ENCODE measurements at places on chromosomes 11 and 22. TPM values are rescaled to one million over a fixed set of nuclear protein-coding genes. Genes with fewer than 3 reads are reported as not detected.

Gene KLHL35
- 0.17 TPM for polyA plus RNA-seq

Gene PANX3
- not detected for polyA plus RNA-seq

Gene TRIM49
- not detected for polyA plus RNA-seq

Gene ASCC2
- 89.0 TPM for polyA plus RNA-seq

Gene MRGPRX1
- not detected for polyA plus RNA-seq

Gene C11orf87
- not detected for polyA plus RNA-seq

Gene FOLH1
- not detected for polyA plus RNA-seq

Gene NLRP6
- not detected for polyA plus RNA-seq

Gene MTMR2
- 40.3 TPM for polyA plus RNA-seq

Gene SMCO4
- polyA plus RNA-seq: 36.4 TPM

Gene DLG2
- 0.09 TPM for polyA plus RNA-seq

Gene LGALS12
- polyA plus RNA-seq: not detected

Gene MISFA
- polyA plus RNA-seq: 2.3 TPM

Gene RPS6KA4
- polyA plus RNA-seq: 10.4 TPM

Gene PMM1
- polyA plus RNA-seq: 20.5 TPM

Gene MB
- not detected for polyA plus RNA-seq

Gene SEPTIN5
- polyA plus RNA-seq: 0.07 TPM

Gene SOX6
- 0.71 TPM for polyA plus RNA-seq

Gene CHRNA10
- 0.38 TPM for polyA plus RNA-seq

Gene SUSD2
- polyA plus RNA-seq: 0.05 TPM

Gene SYT7
- polyA plus RNA-seq: not detected

Gene TMPRSS4
- not detected for polyA plus RNA-seq

Gene CHCHD10
- polyA plus RNA-seq: 185 TPM

Gene PC
- 11.7 TPM for polyA plus RNA-seq

Gene APOA4
- not detected for polyA plus RNA-seq

Gene MED15
- polyA plus RNA-seq: 37.0 TPM

Gene C11orf16
- polyA plus RNA-seq: not detected

Gene TTC36
- 0.91 TPM for polyA plus RNA-seq

Gene MN1
- polyA plus RNA-seq: not detected

Gene UBQLN3
- not detected for polyA plus RNA-seq

Gene OVOL1
- polyA plus RNA-seq: not detected
